Immature natural killer cell (primary cell): ENCODE measurements at places on chromosomes 7 and 10.

DNA sequence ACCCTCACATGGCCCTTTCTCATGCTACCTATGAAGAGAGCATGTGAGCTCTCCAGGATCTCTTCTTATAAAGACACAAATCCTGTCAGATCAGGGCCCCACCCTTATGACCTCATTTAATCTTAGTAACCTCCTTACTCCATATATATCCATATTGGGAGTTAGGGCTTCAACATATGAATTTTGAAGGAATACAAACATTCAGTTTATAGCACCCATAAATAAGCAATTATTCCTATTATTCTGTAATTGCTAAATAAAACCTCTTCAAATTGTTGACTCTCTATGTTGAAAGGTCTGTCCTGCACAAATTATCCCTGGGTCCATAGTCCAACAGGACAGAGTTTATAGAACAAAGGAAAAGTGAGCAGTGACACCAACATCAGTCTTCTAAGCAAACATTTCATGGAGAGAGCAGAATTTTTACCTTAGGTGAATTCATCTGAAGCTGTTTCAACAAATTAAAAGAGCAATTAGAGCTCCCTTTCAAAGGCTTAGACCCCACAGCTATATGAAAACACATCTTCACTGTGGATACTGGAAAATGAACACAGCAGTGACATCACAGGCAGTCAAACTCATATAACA is 12.2 kb downstream of the DOCK4 start:
- no peak for DNase-seq
- H3K4me3 ChIP-seq, result no peak overlapping the region
- peaks cover 20% of the 10 kb centered on the region for H3K27me3 ChIP-seq
- no peak overlapping the region for H3K27ac ChIP-seq
- H3K4me1 ChIP-seq, result no peaks in the 10 kb centered on the region
- H3K36me3 ChIP-seq, result no peaks in the 10 kb centered on the region

GRCh38 chr7:36806891-36807290 is 82.6 kb upstream of the AOAH start:
- peaks cover 20% of the 10 kb centered on the region for H3K4me1 ChIP-seq
- no peak overlapping the region for H3K27ac ChIP-seq
- peaks cover 3% of the 10 kb centered on the region for H3K27me3 ChIP-seq

DNA sequence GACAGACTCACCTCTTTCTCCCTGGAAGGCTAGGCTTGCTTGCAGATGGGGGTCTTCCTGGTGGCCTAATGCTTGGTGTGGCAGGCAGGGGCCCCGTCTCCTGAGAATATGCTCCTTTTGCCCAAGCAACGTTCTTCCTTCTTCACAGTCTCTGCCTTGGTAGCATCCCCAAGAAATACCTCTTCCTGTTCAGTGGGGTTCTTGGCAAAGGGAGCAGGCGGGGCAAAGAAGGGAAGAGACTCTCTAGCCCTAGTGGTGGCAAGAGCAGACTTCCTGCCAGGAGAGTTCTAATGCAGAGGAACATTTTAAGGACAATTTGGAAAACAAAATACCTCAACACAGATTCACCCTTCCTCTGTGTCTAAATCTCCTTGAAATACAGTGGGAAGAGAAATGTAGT is at the start of gene CLEC5A:
Gene CLEC5A, minus strand, starts transcription at position 179 of the 400 bp plus-strand sequence. CDS start 682 bp downstream, outside the sequence.
- H3K27ac ChIP-seq, result no peak within 1 kb of the TSS
- H3K27me3 ChIP-seq, result no peaks in the 10 kb centered on the region
- no peaks in the 10 kb centered on the region for H3K4me1 ChIP-seq
- DNase-seq, result no peak
- H3K4me3 ChIP-seq, result no peak within 1 kb of the TSS

- H3K36me3 ChIP-seq, result no peaks in the 10 kb centered on the region
- DNase-seq, result no peak
- peaks cover 9% of the 10 kb centered on the region for H3K4me1 ChIP-seq
- H3K27me3 ChIP-seq, result peaks cover 2% of the 10 kb centered on the region
- no peak overlapping the region for H3K4me3 ChIP-seq
Measured at GRCh38 chr10:78952686-78953085, 116.1 kb upstream of the ZMIZ1 start.

DNA sequence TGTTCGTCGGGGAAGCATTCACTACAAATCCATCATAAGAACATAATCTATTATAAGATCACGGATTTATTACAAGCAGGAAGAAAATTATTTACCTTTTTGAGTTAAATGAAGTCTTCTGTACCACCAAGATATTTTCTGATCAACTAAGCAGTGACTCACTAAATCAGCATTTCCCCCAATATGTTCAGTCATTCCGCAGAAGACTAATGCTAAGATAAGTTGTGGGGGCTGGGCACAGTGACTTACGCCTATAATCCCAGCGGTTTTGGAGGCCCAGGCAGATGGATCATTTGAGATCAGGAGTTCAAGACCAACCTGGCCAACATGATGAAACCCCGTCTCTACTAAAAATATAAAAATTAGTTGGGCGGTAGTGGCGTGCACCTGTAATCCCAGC is 144.2 kb upstream of the EGR2 start:
- H3K27me3 ChIP-seq, result no peaks in the 10 kb centered on the region
- no peak for DNase-seq
- no peak overlapping the region for H3K27ac ChIP-seq
- no peaks in the 10 kb centered on the region for H3K4me1 ChIP-seq

GRCh38 chr7:39271402-39271801 is 293.7 kb downstream of the POU6F2 start:
- DNase-seq, result no peak
- peaks cover 3% of the 10 kb centered on the region for H3K27me3 ChIP-seq
- no peaks in the 10 kb centered on the region for H3K4me1 ChIP-seq
- no peak overlapping the region for H3K27ac ChIP-seq
- H3K4me3 ChIP-seq, result no peak overlapping the region

DNA sequence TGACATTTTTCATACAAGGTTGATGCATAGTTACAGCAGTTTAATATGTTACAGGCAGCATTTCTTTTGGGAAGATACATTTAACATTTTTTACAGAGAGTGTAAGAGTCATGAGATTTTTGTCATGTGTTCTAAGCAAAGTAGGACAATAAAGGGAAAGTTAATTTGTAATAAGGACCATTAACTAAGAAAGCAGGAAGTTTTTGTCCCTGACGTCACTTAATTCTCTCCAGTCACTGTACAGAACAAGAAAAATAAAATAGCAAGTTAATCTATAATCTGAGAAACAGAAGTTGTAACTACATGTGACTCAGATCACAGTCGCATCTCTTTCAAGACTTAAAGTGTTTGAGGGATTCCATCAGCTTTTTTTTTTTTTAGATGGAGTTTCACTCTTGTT is 49.5 kb upstream of the CAPZA2 start:
- no peak overlapping the region for H3K4me3 ChIP-seq
- no peak overlapping the region for H3K27ac ChIP-seq
- peaks cover 4% of the 10 kb centered on the region for H3K36me3 ChIP-seq
- no peak for DNase-seq
- H3K27me3 ChIP-seq, result peaks cover 8% of the 10 kb centered on the region
- no peaks in the 10 kb centered on the region for H3K4me1 ChIP-seq

GRCh38 chr7:141649865-141650634 is 51.9 kb downstream of the DENND11 start:
- peaks cover 5% of the 10 kb centered on the region for H3K27me3 ChIP-seq
- peak overlapping the region; percentile 56 for H3K27ac ChIP-seq
- DNase-seq, result peak; percentile 33
- H3K4me1 ChIP-seq, result peaks cover 26% of the 10 kb centered on the region
- H3K4me3 ChIP-seq, result no peak overlapping the region

GRCh38 chr10:74165530-74165901 is 14.5 kb downstream of the ADK start:
- H3K36me3 ChIP-seq, result no peaks in the 10 kb centered on the region
- no peak overlapping the region for H3K4me3 ChIP-seq
- H3K27me3 ChIP-seq, result peaks cover under 1% of the 10 kb centered on the region
- H3K27ac ChIP-seq, result no peak overlapping the region
- no peak for DNase-seq

DNA sequence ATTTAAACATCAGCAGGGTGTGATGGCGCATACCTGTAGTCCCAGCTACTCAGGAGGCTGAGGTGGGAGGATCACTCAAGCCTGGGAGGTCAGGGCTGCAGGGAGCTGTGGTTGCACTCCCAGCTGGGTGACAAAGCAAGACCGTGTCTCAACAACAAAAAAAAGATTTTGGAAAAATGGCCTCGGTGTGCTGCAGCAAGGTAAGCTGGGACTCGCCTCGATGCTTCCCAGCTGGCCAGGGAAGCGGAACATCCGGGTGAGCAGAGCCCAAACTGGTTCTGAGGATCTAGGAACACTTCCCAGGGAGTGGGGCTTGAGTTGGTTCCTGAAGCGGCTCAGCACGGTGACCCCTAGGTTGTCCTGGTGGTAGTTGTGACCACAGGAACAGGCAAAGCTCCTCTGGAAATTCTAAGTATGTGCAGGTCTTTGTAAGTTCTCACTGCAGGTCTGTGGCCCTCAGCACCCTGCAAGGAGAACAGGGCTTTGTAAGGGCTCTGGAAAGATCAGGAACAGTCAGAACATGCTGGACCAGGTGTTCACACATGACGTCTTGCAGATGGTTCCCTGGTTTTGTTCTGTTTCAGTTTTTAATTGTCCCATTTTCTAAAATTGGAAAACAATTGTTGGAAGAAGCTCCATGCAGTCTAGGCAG is 38.6 kb upstream of the ZMIZ2 start:
- peaks cover 10% of the 10 kb centered on the region for H3K4me1 ChIP-seq
- DNase-seq, result no peak
- no peaks in the 10 kb centered on the region for H3K27me3 ChIP-seq
- peaks cover 15% of the 10 kb centered on the region for H3K36me3 ChIP-seq
- no peak overlapping the region for H3K27ac ChIP-seq

- H3K36me3 ChIP-seq, result no peaks in the 10 kb centered on the region
- no peaks in the 10 kb centered on the region for H3K27me3 ChIP-seq
- H3K4me3 ChIP-seq, result no peak overlapping the region
Measured at GRCh38 chr7:79786187-79786586, 332.7 kb upstream of the MAGI2 start.
